ENCODE measurements at places on chromosomes 1 and 21.

DNA sequence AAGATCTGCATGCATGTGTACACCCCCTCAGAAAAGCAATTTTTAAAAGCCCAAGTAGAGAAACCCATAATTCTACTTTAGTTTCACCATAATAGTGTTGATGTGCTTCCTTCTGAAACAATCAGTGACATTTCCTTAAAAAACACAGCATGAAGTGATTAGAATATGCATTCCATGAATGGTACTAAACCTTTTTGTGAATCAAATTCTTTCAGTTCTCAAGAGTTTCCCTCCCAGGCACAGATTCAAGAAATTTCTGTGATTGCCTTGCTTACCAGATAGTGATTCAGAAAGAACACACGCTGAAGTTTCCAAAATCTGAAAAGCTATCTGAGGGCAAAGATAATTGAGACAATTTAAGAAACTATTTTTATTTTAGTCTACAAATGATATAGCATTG is 136.4 kb upstream of the ADGRL2 start:
- no peak for DNase-seq

DNA sequence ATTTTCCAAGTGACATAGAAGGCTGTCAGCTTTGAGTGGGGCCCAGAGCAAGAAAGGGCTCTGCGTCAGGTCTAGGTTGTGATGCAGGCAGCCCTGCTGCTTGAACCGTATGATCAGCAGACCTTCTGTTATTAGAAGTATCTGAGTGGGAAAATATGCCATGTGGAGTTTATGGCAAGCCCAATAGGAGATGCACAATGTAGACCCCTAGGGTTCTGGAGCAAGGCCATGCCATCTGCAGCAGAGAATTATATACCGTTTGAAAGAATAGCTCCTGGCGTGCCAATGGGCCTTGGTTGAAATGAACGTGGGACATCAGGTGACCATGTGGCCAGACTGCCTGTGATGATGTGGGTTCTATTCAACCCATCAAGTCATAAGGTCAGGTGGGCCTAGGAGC is 44.1 kb upstream of the ZBTB18 start:
- DNase-seq, result no peak

GRCh38 chr1:207817778-207818751 is 66.2 kb downstream of the CD46 start:
- DNase-seq, result no peak

- no peak for DNase-seq
Measured at GRCh38 chr21:16504281-16504680, 774.5 kb downstream of the USP25 start.

- DNase-seq, result peak; percentile 93
Measured at GRCh38 chr1:159924791-159925718, at the start of gene TAGLN2. TSS of gene TAGLN2 (minus strand) at chr1:159925507. CDS start at chr1:159920509, 4,998 bp downstream.

GRCh38 chr1:58765441-58765840 is 18.4 kb downstream of the JUN start:
- no peak for DNase-seq

GRCh38 chr1:44485934-44486460 is 80.9 kb downstream of the RNF220 start:
- DNase-seq, result no peak

GRCh38 chr1:67843746-67844145 is 10.5 kb upstream of the GNG12 start:
- no peak for DNase-seq

DNA sequence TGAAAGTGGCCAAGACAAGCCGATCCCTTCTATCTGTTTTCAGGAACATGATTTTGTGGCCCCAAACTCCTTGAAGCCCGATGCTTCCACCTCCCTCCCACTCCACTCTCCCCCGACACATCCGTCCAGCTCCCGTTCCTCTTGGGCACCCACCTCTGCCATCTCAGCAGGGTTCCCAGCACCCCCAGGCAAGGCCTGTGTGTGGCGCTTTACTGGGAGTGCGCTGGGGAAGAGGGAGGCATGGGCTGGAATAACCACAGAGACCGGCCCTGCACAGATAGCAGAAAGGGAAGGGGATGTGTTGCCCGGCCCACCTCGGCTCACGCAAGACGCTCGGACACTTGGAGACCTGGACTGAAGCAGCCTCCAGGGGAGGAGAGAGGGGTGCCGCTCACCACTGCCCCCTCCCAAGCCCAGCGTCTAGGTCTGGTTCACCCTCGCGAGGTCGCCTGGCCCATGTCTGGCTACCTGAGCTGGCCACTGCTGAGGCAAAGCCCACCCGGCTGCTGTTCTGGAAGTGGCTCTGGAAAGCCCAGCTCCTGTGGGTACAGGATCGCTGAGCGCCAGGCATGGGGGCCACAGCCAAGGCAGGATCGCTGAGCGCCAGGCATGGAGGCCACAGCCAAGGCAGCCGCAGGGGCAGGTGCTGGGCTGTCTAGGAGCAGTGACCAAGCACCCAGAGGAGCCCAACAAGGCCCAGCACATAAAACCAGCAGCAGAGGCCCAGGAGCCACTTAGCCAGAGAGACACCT is 23.8 kb upstream of the COL18A1 start:
- no peak for DNase-seq

GRCh38 chr1:224435999-224436398 is 1.4 kb upstream of the WDR26 start:
- DNase-seq, result no peak

GRCh38 chr1:184865831-184866230 is 108.5 kb downstream of the NIBAN1 start:
- DNase-seq, result no peak

- no peak for DNase-seq
Measured at GRCh38 chr1:26911399-26912146, 2.2 kb downstream of the NR0B2 start.

DNA sequence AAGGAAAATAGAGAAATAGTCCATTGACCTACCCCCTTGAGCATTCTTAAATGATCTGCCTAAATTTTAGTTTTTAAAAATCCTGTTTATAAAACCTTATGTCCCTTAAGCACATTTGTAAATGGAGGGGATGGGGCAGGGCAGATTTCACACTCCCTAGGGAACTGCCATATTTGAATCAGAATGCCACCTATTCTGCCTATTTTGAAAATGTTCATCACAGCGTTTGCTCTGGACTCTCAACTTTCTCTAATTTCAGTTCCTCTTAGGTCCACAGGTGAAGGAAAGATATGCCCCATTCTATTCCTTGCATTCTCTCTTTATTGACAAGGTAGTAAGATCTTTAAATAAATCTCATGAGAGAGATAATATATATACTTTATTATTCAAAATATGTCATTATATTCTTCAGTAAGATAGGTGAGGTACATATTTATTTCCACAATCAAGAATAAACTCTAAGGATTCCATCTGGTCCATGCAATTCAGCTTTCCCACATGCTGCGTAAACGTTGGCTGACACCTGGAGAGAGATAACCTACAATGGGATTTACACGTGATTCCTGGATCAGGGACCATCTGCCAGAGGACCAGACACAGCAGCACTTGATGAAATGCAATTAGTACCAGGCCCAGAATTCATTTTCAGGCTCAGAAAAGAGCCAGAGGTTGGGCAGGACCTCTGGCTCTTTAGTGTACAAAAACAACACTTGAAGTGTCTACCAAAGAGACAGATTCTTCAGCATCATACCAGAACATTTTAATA is 1.2 kb upstream of the LPGAT1 start:
- no peak for DNase-seq

DNA sequence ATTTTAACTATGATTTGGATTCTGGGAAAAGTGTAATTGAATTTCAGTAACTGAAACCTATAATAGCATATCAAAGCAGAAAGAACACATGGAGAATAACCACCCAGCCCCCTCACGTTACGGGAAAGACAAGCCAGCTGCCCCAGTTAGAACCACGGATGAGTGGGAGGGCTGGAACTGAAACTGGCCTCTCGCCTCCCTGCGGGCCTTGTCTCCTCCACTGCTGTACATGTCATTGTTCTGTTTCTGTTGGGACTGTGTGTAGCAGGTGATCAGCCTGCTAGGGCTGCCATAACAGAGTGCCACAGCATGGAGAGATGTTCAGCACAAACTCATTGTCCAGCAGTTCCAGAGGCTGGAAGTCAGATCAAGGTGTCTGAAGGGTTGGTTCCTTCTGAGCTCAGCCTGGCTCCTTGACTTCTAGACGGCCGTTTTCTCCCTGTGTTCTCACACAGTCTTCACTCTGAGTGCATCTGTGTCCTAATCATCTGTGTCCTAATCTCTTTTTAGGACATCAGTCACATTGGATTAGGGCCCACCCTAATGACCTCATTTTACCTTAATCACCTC is 52.4 kb downstream of the MAP3K21 start:
- no peak for DNase-seq

- DNase-seq, result peak; percentile 68
Measured at GRCh38 chr1:204565617-204566582, 49.7 kb downstream of the MDM4 start.

GRCh38 chr1:29716306-29716705 is 480.0 kb downstream of the PTPRU start:
- DNase-seq, result no peak

GRCh38 chr21:21722731-21723130 is 724.5 kb downstream of the NCAM2 start:
- DNase-seq, result no peak

- DNase-seq, result no peak
Measured at GRCh38 chr1:76005765-76006164, 68.8 kb upstream of the ST6GALNAC3 start.

DNA sequence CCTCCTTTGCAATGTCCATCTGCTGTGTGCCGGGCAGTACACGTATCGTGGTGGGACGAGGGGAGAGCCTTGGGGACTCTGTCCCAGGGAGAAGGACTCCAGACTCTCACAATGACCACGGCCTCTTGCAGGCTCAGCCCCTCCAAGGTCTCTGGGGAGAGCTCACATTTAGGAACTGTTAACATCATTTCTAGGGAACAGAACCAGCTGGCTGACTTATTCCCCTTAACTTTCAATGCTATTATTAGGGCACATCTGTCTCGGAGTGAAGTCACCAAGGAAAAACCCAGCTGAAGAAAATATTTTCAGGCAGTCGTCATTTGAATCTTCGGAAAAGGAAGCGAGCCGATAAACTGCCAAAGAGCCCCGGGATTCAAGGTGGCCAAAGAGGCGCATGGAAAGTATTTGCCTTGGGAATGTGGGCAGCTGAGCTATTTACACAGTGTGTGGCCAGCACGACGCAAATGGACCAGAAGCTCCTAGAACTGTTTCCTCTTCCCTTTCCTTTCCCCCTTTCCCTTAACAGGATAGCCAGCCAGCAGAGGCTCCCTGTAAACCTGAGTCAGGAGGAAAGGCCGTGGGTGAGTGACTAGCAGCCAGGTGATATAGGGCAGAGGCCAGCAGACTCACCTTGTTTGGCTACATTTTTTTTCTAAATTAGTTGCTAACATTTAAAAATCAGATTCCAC is 74.5 kb downstream of the ITPKB start:
- no peak for DNase-seq

GRCh38 chr1:152884085-152884484 is 6.0 kb downstream of the SMCP start:
- DNase-seq, result no peak

- DNase-seq, result no peak
Measured at GRCh38 chr1:13753636-13754402, 53.8 kb downstream of the PRDM2 start.

- DNase-seq, result no peak
Measured at GRCh38 chr1:94199398-94199797, 38.0 kb downstream of the ARHGAP29 start.

DNA sequence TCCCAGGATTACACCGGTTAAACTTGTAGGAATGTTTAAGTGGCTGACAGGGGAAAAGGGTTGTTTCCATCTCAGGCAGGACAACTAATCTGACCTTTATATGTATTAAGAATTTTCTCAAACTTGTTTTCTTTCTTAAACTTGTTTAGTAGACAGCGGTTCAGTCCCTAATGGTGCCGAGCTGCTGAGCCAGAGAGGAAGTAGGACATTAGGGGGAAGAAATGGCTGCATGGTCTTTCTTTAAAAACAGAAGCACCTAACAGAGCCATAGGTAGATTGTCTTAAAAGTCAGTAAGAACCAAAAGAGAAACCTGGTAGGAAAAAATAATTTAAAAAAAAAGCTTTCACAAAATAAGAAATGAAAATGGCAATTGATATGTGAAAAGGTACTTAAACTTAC is 3.3 kb downstream of the GBP4 start:
- DNase-seq, result no peak

- no peak for DNase-seq
Measured at GRCh38 chr1:213779228-213779627, 208.5 kb upstream of the PROX1 start.

- DNase-seq, result no peak
Measured at GRCh38 chr21:28455253-28455600, 537.5 kb downstream of the LTN1 start.

GRCh38 chr1:205568135-205568468 is 63.6 kb downstream of the CDK18 start:
- no peak for DNase-seq

DNA sequence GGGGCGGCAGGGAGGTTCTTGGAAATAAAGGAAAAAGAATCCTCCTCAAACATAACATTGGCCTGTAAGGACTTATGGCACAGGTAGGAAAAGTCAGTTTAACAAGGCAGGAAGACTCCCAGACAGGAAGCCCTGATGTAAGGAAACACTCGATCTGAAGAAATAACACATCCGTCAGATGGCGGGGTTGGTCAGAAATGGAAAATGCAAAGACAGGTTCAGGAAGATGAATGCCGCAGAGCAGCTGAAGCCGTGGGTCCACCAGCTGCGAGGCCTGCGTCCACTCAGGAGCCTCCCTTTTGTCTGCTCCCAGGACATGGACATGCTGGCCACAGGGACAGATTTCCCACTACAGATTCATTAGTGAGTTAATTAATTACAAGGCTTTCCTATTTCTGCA is 3.8 kb downstream of the RSPH1 start:
- no peak for DNase-seq

DNA sequence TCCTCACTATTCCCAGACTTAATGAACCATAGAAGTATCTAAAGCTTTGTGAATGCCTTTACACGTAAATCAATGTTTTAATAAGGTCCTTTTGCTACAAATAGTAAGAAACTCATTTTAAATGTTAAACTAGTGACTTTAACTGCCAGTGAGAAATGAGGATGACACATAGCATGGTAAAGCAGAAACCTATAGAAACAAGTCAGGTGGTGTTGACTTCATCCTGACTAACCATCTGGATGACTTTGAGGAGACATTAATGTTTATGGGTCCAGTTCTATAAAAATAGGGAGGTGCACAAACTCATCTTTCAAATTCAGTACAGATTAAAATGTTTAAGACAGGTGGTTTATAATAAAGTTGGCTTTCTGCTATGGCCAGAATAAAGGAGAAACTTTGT is 85.4 kb downstream of the COLGALT2 start:
- no peak for DNase-seq

GRCh38 chr1:48026701-48027532 is 29.7 kb upstream of the TRABD2B start:
- no peak for DNase-seq

- peak; percentile 26 for DNase-seq
Measured at GRCh38 chr1:232793944-232794343, 11.3 kb upstream of the MAP10 start.

- no peak for DNase-seq
Measured at GRCh38 chr21:26280148-26280547, 109.6 kb upstream of the APP start.

All from kidney glomerular epithelial cell (primary cell).